ENCODE measurements at places on chromosomes 6 and 20.

GRCh38 chr6:152984513-152984872, 1.7 kb upstream of the FBXO5 start:
- DNase-seq, result no peak

DNA sequence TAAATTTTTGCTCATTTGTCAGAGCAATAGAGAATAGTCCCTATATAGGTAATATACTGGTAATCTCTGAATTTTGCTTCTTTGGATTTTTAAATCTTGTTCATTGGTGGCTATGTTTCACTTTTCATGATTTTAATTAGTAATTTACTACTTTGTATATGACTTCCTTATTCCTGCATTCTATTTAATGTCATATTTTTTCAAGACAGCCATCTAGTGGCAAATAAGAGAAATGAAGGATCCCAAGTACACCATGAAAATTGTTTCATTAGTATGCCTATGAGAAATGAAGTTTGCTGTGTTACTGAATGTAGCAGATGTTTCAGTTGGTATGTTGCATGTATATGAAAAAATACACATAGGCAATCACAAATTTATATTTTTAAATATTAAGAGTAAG, 82.4 kb downstream of the ZNF292 start:
- peak; percentile 43 for DNase-seq

GRCh38 chr6:31490115-31490873, 7.7 kb upstream of the MICB start:
- no peak for DNase-seq

- peak; percentile 49 for DNase-seq
Observed at GRCh38 chr20:50193199-50193835, 2.7 kb downstream of the CEBPB start.

DNA sequence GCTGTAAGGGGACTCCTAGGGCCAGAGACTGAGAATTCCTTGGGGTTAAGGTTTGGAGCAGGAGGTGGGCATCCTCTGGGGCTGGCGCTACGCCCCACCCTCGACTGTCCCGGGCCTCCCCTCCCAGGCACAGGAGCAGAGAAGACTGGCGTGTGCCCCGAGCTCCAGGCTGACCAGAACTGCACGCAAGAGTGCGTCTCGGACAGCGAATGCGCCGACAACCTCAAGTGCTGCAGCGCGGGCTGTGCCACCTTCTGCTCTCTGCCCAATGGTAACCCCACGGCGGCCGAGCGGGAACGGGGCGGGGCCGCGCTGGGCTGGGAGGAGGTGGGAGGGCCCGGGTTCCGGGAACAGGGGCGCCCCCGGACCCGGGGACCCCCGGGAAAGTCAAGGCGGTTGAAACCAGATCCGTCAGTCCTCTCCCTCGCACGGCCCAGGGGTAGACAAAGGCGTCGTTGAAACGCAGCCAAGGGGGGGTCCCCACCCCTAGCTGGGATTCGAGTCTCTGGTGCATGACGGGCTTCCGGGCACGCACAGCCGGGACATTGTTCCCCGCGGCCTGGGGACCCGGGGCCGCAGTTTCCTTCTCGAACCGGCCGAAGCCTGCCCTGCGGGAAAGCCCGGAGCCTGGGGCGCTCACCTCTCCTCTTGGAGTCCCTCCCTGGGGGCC, 844 bp downstream of the WFDC2 start:
- DNase-seq, result peak; percentile 7

GRCh38 chr6:106309766-106310373, 15.7 kb downstream of the ATG5 start:
- DNase-seq, result peak; percentile 12

Measured in fibroblast of mammary gland (primary cell).